Keratinocyte (primary cell): ENCODE measurements at places on chromosomes 3 and 15. TPM values are rescaled to one million over a fixed set of nuclear protein-coding genes. Genes with fewer than 3 reads are reported as not detected.

The C2CD4A gene
- polyA plus RNA-seq: not detected in 3 replicates

The NOX5 gene
- 0.09 to 0.18 TPM (median 0.16 TPM) in 3 replicates for polyA plus RNA-seq

The SCAMP5 gene
- 1.9 to 3.0 TPM (median 2.9 TPM) in 3 replicates for polyA plus RNA-seq

The PAK6 gene
- 9.6 to 19.2 TPM (median 11.5 TPM) in 3 replicates for polyA plus RNA-seq

The CFAP100 gene
- polyA plus RNA-seq: not detected in 3 replicates

The TGFBR2 gene
- polyA plus RNA-seq: 250 to 402 TPM (median 303 TPM) in 3 replicates

DNA sequence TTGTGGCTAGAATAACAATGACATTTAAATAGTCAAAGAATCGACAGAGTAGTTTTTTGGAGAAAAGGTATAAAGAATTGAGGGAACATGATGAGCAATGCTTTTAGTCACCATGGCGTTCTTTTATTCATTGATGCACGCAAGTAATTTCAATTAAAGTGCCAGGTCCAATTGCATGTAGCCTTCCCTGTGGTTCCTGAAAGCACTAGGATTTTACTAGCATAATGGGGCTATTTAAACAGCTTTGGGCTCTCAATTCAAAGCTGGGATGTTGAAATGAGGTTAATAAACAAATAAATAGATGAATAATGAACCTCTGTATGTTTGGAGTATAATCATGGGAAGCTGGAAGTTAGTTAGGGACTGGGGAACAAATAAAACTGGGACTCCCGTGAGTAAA lies 121.2 kb upstream of the GAP43 start:
- H3K27ac ChIP-seq: no peak overlapping the region
- no peaks in the 10 kb centered on the region for H3K27me3 ChIP-seq
- H3K36me3 ChIP-seq: no peaks in the 10 kb centered on the region
- no peaks in the 10 kb centered on the region for H3K4me1 ChIP-seq
- no peak for DNase-seq

DNA sequence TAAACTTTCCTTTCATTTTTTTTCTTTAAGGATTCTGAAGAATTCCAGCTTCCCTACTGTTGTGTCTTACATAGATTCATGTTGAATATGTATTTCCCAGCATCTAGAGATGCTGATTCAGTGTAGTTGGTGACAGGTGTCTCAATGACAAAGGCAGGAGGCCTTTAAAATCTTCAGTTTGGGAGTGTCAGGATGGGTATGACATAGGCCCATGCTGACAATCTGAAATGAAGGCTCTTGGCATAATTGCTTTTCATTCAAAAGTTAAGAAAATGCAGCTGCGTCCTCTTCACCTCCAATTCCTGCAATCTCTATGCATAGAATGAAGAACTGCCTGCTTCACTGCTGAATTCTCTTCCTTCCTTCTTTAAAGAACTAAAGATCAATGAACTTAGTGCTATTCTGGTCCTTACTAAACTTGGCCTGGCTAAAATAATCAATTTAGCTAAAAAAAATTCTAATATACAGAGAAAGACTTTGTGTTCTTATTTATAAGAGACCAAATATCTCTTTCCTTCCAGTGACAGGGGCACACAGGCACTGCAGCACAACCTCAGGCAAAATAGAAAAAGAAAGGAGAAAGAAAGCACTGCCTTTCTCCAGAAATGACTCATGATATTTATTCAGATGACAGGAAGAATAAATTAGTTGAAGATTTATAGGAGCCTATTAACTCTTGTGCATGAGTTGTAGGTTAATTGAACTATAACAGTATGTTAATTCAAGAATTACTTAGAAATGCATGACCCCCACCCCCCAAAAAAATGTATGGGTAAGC lies 152.6 kb upstream of the GBE1 start:
- no peak overlapping the region for H3K4me3 ChIP-seq
- H3K36me3 ChIP-seq: no peaks in the 10 kb centered on the region
- no peaks in the 10 kb centered on the region for H3K27me3 ChIP-seq
- DNase-seq: no peak
- no peak overlapping the region for H3K27ac ChIP-seq

GRCh38 chr15:70152070-70152480 lies 54.4 kb upstream of the TLE3 start:
- DNase-seq: no peak
- no peak overlapping the region for H3K27ac ChIP-seq
- no peaks in the 10 kb centered on the region for H3K36me3 ChIP-seq
- H3K4me3 ChIP-seq: no peak overlapping the region

DNA sequence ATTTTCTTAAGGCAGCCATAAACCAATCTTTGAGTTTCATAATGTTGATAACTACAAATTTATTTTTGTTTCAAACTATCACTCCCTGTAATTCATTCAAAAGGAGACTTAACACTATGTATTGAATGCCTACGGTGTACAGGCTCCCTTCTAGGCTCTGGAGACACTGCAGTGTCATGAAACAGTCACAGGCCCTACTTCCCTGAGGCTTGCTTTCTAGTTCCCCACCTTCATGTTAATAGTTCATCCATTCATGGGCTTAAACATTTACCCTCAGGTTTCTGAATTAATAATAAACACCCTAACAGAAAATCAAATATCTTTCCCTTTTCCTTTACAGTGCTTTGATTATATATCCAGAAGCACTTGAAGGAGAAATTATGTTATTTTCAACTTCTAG lies 168.7 kb downstream of the CHL1 start:
- no peak overlapping the region for H3K27ac ChIP-seq
- no peaks in the 10 kb centered on the region for H3K36me3 ChIP-seq
- H3K27me3 ChIP-seq: no peaks in the 10 kb centered on the region
- DNase-seq: no peak

DNA sequence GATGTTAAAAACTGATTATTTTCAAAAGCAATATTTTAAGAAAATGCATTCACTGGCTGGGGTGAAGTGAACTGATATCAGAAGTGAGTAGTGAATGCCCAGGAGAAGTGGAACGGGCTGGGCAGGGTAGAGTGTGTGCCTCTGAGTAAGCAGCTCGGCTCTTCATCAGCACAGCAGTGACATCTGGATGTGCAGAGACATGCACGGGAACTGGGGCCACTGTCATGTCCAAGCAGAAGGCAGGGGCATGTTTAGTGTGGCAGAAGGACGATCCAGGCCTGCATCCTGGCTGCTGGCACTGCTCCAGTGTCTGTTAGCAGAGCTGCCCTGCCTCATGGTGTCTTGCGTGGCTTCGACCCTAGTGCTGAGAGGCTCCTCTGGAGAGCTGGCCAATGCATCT lies 305.6 kb upstream of the LRRFIP2 start:
- no peaks in the 10 kb centered on the region for H3K4me1 ChIP-seq
- no peak overlapping the region for H3K4me3 ChIP-seq
- no peak for DNase-seq
- no peaks in the 10 kb centered on the region for H3K27me3 ChIP-seq

DNA sequence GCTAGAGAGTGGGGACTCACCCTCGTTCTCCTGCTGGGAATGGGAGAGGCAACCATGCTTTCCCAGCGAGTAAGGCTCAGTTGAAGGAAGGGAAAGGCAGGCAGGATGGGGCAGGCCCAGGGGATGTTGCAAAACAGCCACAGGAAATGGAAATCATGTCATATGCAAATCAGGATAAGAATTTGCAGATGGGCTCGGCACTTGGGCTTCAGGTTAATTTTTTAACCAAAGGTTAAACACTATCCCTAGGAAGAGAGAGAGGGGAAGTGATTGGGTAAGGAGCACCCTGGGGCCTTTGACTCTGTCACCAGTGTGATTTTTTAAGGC lies 14.6 kb upstream of the PLA2G4E start:
- H3K27ac ChIP-seq: peak overlapping the region; percentile 72
- no peaks in the 10 kb centered on the region for H3K36me3 ChIP-seq
- H3K4me1 ChIP-seq: peaks cover 28% of the 10 kb centered on the region
- H3K27me3 ChIP-seq: no peaks in the 10 kb centered on the region

DNA sequence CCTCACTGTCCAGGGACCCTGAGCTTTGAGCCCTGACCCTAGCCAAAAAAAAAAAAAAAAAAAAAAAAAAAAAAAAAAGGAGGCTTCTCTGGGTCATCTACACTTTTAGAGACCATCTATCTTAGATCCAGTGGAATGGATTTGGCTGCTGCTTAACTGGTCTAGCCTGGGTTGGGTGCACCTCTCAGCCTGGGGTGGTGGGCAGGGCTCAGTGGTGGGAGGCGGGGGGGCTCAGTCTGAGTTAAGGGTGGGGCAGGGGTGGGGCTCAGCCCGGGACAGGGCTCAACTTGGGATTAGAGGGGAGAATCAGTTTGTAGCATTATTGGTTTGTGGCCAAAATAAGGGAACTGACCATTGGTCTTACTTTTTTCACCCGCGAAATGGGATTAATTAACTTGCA lies 139.2 kb downstream of the TPRA1 start:
- no peak overlapping the region for H3K27ac ChIP-seq
- H3K27me3 ChIP-seq: no peaks in the 10 kb centered on the region
- no peak for DNase-seq
- H3K4me3 ChIP-seq: no peak overlapping the region

- H3K4me3 ChIP-seq: peak within 1 kb of the TSS; percentile 56
- DNase-seq: no peak
- H3K36me3 ChIP-seq: no peaks in the 10 kb centered on the region
- peaks cover 6% of the 10 kb centered on the region for H3K4me1 ChIP-seq
- H3K27ac ChIP-seq: no peak within 1 kb of the TSS
These were observed at the start of gene CORO2B for GRCh38 chr15:68578980-68579935. Gene CORO2B, plus strand, starts transcription at chr15:68578993. Its CDS starts 270 bp downstream, at chr15:68579263.

GRCh38 chr3:100941041-100941440 lies 52.2 kb downstream of the ABI3BP start:
- H3K27me3 ChIP-seq: no peaks in the 10 kb centered on the region
- H3K27ac ChIP-seq: peak overlapping the region; percentile 5
- H3K4me1 ChIP-seq: peaks cover 17% of the 10 kb centered on the region
- H3K36me3 ChIP-seq: no peaks in the 10 kb centered on the region

GRCh38 chr3:143697975-143698374 lies 150.3 kb downstream of the SLC9A9 start:
- H3K27ac ChIP-seq: no peak overlapping the region
- H3K4me1 ChIP-seq: no peaks in the 10 kb centered on the region
- no peaks in the 10 kb centered on the region for H3K27me3 ChIP-seq
- DNase-seq: no peak
- H3K4me3 ChIP-seq: no peak overlapping the region

- H3K27me3 ChIP-seq: no peaks in the 10 kb centered on the region
- H3K4me1 ChIP-seq: no peaks in the 10 kb centered on the region
- no peak for DNase-seq
- no peak overlapping the region for H3K4me3 ChIP-seq
- no peaks in the 10 kb centered on the region for H3K36me3 ChIP-seq
These were observed 127.5 kb upstream of the CD96 start for GRCh38 chr3:111414531-111414930.

GRCh38 chr15:84570164-84570735 lies 30.6 kb upstream of the ZSCAN2 start:
- DNase-seq: no peak
- H3K36me3 ChIP-seq: no peaks in the 10 kb centered on the region
- no peaks in the 10 kb centered on the region for H3K27me3 ChIP-seq
- H3K4me3 ChIP-seq: peak overlapping the region; percentile 71

GRCh38 chr15:41974041-41974440 lies 1.7 kb upstream of the EHD4 start:
- H3K36me3 ChIP-seq: no peaks in the 10 kb centered on the region
- no peak overlapping the region for H3K4me3 ChIP-seq
- H3K27me3 ChIP-seq: no peaks in the 10 kb centered on the region
- H3K4me1 ChIP-seq: peaks cover 19% of the 10 kb centered on the region

GRCh38 chr15:63015618-63016017 lies 26.9 kb upstream of the TPM1 start:
- H3K27me3 ChIP-seq: no peaks in the 10 kb centered on the region
- H3K27ac ChIP-seq: peak overlapping the region; percentile 25
- no peaks in the 10 kb centered on the region for H3K36me3 ChIP-seq
- H3K4me3 ChIP-seq: no peak overlapping the region

DNA sequence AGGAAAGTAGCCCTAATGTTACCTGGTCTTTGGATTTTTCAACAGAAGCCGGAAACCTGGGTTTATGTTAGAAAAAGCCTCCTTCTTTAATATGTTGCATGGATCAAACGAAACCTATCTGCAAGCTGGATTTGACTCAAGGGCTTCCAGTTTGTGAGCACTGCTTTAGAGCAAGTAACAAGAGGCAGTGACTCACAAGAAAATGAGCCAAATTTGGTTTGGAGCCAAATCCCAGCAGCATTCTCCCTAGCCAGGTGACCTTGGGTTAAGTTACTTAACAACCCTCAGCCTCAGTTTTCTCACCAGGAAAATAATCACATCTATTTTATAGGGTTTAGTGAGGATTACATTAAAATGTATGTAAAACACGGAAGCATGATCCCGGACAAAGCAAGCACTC lies 215.2 kb upstream of the PRICKLE2 start:
- no peak overlapping the region for H3K27ac ChIP-seq
- DNase-seq: peak; percentile 17
- H3K36me3 ChIP-seq: no peaks in the 10 kb centered on the region
- peaks cover 10% of the 10 kb centered on the region for H3K4me1 ChIP-seq
- H3K4me3 ChIP-seq: no peak overlapping the region
- H3K27me3 ChIP-seq: peaks cover 26% of the 10 kb centered on the region

DNA sequence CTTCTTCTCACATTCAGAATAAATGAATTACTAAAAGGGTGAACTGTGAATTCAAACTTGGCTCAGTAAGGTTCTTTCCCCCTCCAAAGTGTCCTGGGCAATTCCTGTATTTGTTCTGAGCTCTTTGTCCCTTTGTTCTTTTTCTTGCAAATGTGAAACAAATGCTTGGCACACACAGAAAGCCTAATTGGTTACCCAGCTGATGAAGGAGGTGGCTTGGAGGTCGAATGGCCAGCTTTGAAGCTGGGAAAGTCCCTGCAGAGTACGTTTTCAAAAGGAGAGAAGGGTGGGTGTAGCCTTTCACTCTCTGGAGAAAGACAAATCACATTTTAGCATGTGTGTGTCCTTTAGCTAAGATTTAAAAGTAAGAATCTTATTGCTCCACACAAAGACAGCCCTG lies 154.4 kb downstream of the PEX5L start:
- H3K36me3 ChIP-seq: no peaks in the 10 kb centered on the region
- H3K27me3 ChIP-seq: no peaks in the 10 kb centered on the region

- no peak overlapping the region for H3K4me3 ChIP-seq
- no peaks in the 10 kb centered on the region for H3K27me3 ChIP-seq
- peaks cover 7% of the 10 kb centered on the region for H3K4me1 ChIP-seq
- no peak for DNase-seq
- no peak overlapping the region for H3K27ac ChIP-seq
These were observed 11.5 kb downstream of the RASGRP1 start for GRCh38 chr15:38553071-38553470.

GRCh38 chr3:140292170-140292569 lies 357.2 kb downstream of the CLSTN2 start:
- H3K36me3 ChIP-seq: no peaks in the 10 kb centered on the region
- DNase-seq: peak; percentile 45
- no peaks in the 10 kb centered on the region for H3K27me3 ChIP-seq
- peak overlapping the region; percentile 83 for H3K27ac ChIP-seq

GRCh38 chr3:175983379-175983778 lies 1124.2 kb downstream of the NAALADL2 start:
- H3K4me3 ChIP-seq: no peak overlapping the region
- no peaks in the 10 kb centered on the region for H3K36me3 ChIP-seq
- DNase-seq: no peak
- no peak overlapping the region for H3K27ac ChIP-seq
